ENCODE measurements at places on chromosomes 7 and 10.

DNA sequence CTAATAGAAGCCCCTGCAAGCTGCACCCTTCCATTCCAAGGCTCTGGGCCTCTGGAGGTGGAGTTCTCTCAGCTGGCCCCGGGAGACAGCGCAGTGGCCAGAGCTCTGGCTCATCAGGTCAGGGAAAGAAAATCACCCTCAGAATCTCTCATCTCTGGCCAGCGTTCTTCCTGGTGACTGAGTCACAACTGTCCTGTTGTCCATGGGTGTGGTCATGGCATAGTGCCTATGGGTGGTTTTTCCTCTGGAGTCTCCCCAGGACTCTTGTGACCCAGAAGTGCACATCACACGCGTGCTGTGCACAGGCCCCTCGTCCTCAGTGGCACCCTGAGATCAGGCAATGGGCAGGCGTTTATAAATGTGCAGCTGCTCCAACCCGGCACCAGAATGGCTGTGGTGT, 27.4 kb upstream of the FXYD4 start:
- DNase-seq = no peak

- no peak for DNase-seq
Measured at GRCh38 chr7:152336754-152337368, 98.9 kb downstream of the KMT2C start.

GRCh38 chr7:3559278-3559677, 258.2 kb downstream of the SDK1 start:
- no peak for DNase-seq

GRCh38 chr10:78778444-78779338, 290.1 kb upstream of the ZMIZ1 start:
- DNase-seq = no peak

Measured in psoas muscle (tissue), 8 donors.